ENCODE measurements at places on chromosomes 1 and 21.

DNA sequence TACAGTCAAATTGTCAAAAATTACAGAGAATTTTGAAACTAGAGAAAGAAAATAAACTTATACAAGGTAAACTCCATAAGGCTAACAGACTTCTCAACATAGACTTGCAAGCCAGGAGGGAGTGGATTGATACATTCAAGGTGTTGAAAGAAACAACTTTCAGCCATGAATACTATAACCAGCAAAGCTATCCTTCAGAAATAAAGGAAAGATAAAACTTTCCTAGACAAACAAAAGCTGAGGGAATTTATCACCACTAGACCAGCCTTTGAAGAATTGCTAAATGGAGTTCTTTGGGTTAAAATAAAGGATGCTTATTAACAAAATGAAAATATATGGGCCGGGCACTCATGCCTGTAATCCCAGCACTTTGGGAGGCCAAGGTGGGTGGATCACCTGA lies 52.7 kb downstream of the C1orf185 start:
- DNase-seq = no peak

DNA sequence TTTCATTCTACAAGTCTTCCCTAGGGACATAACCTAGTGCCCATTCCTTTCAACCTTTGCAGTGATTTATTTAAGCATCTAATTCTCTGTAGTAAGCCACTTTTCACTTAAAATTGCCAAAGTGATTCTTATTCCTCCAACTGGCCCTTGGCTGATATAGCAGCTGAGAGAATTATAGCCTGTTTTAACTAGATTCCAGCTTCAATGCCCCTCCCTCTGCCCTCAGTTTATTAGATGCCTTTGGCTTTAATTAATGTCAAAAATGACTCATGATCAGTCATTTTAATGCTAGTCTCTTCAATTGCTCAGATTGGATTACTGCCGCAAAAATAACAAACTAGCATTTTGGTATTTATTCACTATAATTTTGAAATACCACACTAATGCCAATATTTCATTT lies 145.4 kb upstream of the KCTD3 start:
- no peak for DNase-seq

- no peak for DNase-seq
Observed at GRCh38 chr1:2208309-2209239, 14.0 kb upstream of the FAAP20 start.

- DNase-seq = no peak
Observed at GRCh38 chr1:18532390-18533170, 51.9 kb downstream of the KLHDC7A start.

DNA sequence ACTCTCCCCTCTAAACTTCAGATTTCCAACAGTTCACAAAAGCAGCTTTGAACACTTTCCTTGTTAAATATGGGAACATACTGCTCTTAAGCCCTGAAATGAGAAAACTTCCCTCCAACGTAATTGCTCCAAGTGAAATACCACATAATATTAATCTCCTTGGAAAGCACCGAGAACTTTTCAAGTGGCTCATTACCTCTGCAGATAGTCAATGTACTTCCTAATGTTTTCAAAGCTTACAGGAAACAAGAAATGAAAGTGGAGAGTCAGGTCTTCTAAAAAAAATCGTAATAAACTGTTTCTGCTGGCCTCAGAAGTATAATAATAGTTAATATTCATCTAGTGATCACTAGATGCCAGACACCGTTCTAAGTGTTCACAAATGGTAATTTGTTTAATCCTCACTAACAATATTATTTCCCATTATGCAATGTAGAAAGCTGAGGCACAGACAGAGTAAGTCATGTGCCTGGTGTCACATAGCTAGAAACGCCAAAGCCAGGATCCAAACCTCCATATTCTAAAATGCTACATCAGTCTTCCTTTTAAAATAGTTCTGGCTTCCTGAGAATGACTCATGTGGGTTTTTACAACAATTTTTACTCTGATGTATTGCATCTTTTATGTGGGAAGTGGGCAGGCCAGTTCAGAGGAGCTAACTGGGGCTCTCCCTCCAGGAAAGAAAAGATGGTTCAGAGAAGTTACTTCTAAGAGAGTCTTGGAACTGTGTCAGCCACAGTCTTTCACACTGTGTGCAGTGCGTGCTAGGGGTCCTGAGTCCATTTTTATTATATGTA lies 177.2 kb downstream of the PLPPR4 start:
- no peak for DNase-seq

GRCh38 chr1:21280482-21280881 lies 9.8 kb downstream of the ECE1 start:
- no peak for DNase-seq

GRCh38 chr21:33268737-33269441 lies 2.7 kb downstream of the IL10RB start:
- DNase-seq = no peak

GRCh38 chr1:58065520-58065919 lies 481.0 kb downstream of the OMA1 start:
- DNase-seq = no peak

GRCh38 chr1:96596226-96596922 lies 125.2 kb upstream of the PTBP2 start:
- DNase-seq = no peak

GRCh38 chr1:62138029-62138428 lies 56.6 kb upstream of the L1TD1 start:
- DNase-seq = no peak

- no peak for DNase-seq
Observed at GRCh38 chr21:39316729-39317128, 3.3 kb upstream of the BRWD1 start.

DNA sequence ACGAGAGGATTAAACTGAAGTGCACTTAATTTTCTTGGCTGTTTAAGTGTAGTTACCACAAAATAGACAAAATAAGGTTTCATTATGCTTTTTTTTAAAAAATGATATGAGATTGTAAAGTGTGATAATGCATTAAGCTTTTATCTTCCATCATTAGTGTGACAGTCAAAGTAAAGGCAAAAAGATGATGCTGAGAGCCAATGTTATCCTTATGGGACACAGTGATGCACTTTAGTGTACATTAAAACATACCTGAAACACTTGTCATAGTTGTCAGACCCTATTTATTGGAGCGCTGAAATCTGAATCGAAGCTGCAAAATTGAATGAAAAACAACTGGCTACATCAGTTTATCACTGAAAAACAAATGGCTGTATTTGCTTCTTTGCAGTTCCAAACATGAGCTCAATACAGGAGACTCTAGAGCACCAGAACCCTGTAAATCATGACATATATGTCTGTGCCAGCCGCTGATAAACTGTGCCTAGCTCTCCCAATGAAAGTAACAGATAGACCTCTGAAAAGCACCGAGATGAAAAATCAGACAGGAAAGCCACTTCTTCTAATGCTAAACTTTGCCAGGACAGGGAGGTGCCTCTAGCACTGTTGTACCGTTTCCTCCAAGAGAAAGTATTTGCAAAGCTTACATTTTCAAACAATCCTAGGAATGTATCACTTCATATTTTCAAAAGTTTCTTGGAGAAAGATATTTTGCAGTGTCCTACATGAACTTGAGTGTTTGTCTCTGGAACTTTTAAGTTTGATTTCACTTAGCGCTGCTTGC lies 120.7 kb upstream of the TMPRSS15 start:
- DNase-seq = no peak

GRCh38 chr1:44223187-44223610 lies 9.9 kb downstream of the DMAP1 start:
- no peak for DNase-seq

DNA sequence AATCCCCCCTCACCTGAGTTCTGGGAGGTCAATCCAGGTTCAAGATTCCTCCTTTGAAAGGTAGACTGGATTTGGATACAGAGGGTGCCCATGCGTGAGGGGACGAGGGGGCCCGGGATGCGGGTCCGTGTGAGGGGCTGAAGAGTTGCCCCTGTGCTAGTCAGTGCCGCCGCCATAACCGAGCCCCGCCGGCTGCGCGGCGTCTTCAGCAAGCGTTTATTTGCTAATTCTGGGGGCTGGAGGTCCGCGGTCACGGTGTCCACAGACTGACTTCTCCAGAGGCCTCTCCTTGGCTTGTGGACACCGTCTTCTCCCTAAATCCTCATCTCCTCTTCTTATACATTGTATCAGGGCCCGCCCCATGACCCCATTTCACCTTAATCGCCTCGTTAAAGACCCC lies 20.9 kb upstream of the SAMD11 start:
- DNase-seq = no peak

DNA sequence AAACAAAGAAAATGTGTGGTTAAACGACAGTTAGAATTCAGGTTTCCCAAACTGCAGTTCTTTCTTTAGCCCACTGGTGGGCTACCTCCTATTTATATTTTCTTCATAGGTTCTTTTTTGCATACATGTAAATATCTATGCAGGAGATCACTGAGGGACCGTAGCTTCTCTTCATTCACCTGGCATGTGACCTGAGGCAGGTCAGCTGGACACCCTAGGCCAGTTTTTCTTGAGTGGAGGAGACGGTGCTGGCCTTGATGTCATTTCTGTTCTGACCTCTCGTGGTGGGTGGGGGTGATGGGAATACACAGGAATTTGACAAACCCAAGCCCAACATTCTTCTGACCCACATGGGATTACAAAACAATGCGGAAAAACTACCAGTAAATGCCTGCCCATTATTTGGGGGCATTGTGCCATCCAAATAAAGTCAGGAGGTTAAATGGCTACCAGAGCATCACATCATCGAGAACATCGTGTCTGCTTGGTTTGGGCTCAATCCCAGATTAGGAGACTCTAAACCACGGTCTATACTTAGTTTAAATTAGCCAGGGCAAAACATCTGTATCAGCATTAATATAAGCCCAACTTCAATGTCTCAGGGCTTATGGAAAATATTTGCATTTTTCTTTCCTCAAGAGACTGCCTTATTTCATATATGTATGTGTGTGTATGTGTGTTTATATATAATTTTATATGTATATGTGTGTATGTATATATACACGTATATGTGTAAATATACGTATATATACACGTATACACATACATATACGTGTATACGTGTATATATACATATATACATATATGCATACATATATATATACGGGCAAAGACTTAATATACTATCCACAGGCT lies 7.4 kb upstream of the IRF2BP2 start:
- no peak for DNase-seq

GRCh38 chr1:163131981-163132380 lies 62.8 kb downstream of the RGS4 start:
- no peak for DNase-seq

- no peak for DNase-seq
Observed at GRCh38 chr1:205936846-205937586, 6.2 kb downstream of the SLC26A9 start.

GRCh38 chr1:18927654-18928272 lies 25.4 kb upstream of the ALDH4A1 start:
- no peak for DNase-seq

DNA sequence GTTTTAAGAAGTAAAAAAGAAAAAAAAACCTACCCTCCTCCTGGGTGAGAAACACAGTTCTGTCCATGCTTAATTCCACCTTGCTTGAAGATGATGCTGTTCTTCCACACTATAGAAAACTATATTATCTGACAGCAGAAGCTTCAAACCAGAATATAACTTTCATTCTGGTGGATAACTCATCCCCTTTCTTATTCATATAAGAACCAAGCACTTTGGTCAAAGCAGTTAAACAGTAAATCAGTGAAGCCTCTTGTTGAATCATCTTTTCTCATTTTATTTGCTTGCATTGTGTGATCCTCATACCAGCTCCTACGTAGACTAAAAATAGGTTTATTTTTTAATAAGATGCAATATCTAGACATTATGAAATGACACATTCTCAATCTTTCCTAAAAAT lies 36.7 kb upstream of the PRDX6 start:
- no peak for DNase-seq

- no peak for DNase-seq
Observed at GRCh38 chr1:240320659-240321058, 229.0 kb downstream of the FMN2 start.

DNA sequence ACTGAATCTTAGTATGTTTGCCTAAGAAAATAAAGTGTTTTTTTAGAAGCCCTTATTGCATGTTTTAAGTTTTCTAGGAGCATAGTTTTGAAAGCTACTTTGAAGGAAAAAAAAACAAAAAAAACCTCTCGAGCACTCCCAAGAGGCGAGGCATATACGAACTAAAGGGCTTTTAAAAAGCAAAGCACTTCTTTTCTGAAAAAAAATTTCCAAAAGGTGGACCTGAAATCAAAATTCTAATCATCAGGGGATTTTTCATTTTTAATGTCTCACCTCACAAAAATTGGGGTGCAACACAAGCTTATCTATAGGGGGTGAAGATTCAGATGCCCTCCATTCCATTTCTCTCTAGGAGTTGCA lies 594 bp downstream of the GLMN start:
- no peak for DNase-seq

GRCh38 chr1:202221911-202222909 lies 28.6 kb downstream of the LGR6 start:
- DNase-seq = no peak
